ENCODE measurements at places on chromosomes 11 and 22.
A peak's percentile ranks its signal among the peaks of the same experiment; 100 is the strongest.

GRCh38 chr11:19216021-19216420 is 14.2 kb upstream of the CSRP3 start:
- DNase-seq: no peak

- DNase-seq: no peak
These were observed 121.1 kb upstream of the CRYBB3 start for GRCh38 chr22:25078591-25078990.

- DNase-seq: no peak
These were observed 13.6 kb downstream of the BLID start for GRCh38 chr11:122102426-122102825.

GRCh38 chr11:86741839-86742805 is 58.2 kb upstream of the PRSS23 start:
- no peak for DNase-seq

- DNase-seq: peak; percentile 30
These were observed 38.2 kb downstream of the OR10A6 start for GRCh38 chr11:7892840-7893254.

- DNase-seq: no peak
These were observed 65.9 kb downstream of the KREMEN1 start for GRCh38 chr22:29138556-29139305.

DNA sequence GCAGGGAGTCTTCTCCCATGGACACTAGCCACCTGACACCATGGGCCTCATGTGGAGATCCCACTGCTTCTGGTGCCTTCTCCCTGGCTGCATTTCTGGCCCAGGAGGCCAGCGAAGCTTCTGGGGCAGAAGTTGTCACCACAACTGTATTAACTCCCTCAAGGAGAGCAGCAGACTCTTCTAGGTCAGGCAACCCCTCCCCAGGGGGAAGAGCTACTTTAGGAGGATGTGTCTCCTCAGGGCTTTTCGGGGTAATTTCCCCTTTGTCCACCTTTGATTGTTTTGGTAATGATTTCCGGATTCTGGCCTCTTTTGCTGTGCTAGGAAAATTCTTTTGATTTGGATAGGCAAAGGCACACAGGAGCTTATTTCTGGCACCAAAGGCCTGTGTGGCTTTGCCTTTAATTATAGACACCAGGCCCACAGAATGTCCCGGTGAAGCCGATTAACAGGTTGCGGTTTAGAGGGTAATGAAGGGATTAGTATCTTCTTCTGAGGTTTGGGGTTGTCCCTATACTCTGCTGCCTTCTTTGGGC is 8.9 kb upstream of the UCP2 start:
- no peak for DNase-seq

- no peak for DNase-seq
These were observed 17.8 kb upstream of the FXYD2 start for GRCh38 chr11:117842131-117842941.

Data from GDM1 (cell line).